Large intestine (tissue), 12 donors: ENCODE measurements at places on chromosomes 3 and 15. TPM values are rescaled to one million over a fixed set of nuclear protein-coding genes. Genes with fewer than 3 reads are reported as not detected.

The CXCR6 gene
- polyA plus RNA-seq = 2.4 TPM

DNA sequence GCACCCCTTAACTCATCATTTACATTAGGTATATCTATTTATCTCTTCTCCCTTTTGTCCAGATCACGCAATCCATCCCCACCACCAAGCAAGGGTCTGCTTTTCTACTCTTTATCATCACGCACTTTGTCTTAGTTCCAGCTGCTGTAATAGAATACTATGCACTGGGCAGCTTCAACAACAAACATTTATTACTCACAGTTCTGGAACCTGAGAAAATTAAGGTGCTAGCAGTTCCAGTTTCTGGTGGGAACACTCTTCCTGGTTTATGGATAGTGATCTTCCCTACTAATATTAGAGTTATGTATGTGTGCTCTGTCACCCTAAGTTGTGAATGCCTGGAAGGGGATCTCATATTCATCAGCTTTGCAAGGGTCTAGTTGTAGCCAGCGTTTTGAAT, 687.0 kb downstream of the NTRK3 start:
- no peak for DNase-seq
- no peaks in the 10 kb centered on the region for H3K4me1 ChIP-seq
- H3K4me3 ChIP-seq = no peak overlapping the region

- H3K4me3 ChIP-seq = no peak overlapping the region
- no peak overlapping the region for H3K27ac ChIP-seq
- DNase-seq = no peak
- H3K27me3 ChIP-seq = no peaks in the 10 kb centered on the region
Measured at GRCh38 chr3:85560088-85560785, 601.4 kb downstream of the CADM2 start.

GRCh38 chr3:59573911-59574310, 524.1 kb upstream of the CFAP20DC start:
- peaks cover 4% of the 10 kb centered on the region for H3K4me1 ChIP-seq
- H3K27me3 ChIP-seq = peaks cover 4% of the 10 kb centered on the region

DNA sequence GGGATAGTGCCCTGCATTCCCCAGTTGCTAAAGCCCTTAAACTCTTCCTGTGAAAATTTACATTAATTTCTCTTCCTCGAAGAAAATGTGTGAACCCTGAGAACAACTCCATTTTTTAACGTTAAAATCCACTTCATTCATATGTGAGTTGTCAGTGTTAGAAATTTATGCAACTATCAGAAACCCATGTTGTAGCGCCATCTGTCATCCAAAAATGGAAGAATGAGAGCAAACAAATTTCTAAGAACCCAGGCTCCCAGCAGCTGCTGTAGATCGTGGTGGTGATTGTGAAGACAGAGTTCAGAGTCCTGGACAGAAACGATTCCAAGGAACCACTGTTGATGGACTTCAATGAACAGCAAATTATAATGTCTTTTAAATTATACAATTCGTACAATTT, 179.7 kb upstream of the NDN start:
- no peak for DNase-seq
- no peaks in the 10 kb centered on the region for H3K4me1 ChIP-seq
- no peaks in the 10 kb centered on the region for H3K36me3 ChIP-seq
- no peak overlapping the region for H3K4me3 ChIP-seq
- H3K27me3 ChIP-seq = no peaks in the 10 kb centered on the region
- no peak overlapping the region for H3K27ac ChIP-seq

- no peaks in the 10 kb centered on the region for H3K36me3 ChIP-seq
- H3K4me1 ChIP-seq = no peaks in the 10 kb centered on the region
- H3K27me3 ChIP-seq = no peaks in the 10 kb centered on the region
- H3K4me3 ChIP-seq = no peak overlapping the region
- H3K27ac ChIP-seq = no peak overlapping the region
Measured at GRCh38 chr15:29623116-29623639, 199.1 kb downstream of the TJP1 start.

GRCh38 chr3:46281551-46281950, 39.3 kb downstream of the CCR3 start:
- no peaks in the 10 kb centered on the region for H3K4me1 ChIP-seq
- DNase-seq = no peak
- no peak overlapping the region for H3K4me3 ChIP-seq

- no peaks in the 10 kb centered on the region for H3K4me1 ChIP-seq
- peaks cover 31% of the 10 kb centered on the region for H3K36me3 ChIP-seq
- no peaks in the 10 kb centered on the region for H3K27me3 ChIP-seq
Measured at GRCh38 chr3:120331076-120331475, 18.1 kb downstream of the LRRC58 start.
